ENCODE measurements at places on chromosomes 2 and 18.

GRCh38 chr2:188984065-188984491 lies 9.9 kb downstream of the COL3A1 start:
- DNase-seq: no peak

DNA sequence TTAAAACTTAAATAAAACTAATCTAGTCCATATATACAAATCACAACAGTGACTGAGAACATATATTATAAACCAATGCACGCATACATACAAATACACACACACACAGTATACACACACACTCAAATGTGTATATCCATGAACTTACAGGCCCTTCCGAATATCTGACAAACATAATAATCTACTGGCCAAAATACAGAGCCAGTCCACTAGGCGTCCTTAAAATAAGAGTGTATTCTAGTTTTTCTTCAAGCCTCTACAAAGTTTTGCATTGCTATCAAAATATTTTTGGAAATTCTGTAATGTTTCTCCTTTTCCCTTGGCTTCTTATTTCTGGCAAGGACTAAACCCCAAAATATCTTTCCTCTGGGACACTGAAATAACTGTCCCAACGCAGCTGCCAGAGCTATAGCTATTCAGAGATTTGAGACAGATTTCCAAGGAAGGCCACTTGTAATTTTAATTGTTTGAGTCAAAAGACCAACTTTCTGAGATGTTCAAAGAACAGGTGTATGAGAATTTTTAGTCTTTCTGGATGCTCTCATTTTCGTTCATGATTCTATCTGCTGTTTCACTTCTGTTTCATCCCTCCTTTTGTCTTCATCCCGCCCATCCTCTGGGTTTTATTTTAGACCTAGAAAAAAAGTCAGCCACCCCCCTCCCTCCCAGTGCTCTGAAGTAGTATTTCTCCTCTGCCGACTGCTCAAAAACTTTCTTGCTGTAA lies 24.1 kb upstream of the SP3 start:
- no peak for DNase-seq

DNA sequence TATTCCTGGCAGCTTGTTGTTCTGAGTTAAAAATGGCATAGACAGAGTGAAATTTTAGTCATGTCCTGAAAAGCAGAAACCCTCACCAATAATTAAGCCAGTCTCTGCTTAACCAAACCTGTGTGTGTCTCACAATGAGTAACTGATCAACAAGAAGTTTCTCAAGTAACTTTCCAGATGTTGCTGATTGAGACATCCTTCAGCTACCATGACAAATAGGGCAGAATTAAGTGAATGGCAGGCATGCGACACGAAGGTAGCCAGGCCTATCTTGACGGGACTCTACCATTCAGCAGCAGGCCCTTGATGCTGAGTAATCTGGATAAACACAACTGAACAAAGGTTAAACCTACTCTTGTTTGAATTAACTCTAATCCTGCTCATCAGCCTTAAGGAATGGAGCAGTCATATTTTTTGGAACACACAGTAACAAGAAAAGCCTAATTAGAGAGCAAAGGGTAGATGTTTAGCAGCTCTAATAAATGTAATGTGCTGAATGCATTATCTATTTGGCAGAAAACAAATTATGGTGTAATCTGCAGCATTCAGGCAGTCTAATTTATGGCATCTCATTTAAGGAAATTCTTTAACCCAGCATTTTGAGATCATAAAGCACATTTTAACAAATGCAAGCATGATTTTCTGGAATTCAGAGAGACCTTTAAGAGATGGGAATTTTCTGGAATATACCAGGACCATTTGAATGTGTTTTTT lies 159.5 kb upstream of the EPHA4 start:
- DNase-seq: no peak

DNA sequence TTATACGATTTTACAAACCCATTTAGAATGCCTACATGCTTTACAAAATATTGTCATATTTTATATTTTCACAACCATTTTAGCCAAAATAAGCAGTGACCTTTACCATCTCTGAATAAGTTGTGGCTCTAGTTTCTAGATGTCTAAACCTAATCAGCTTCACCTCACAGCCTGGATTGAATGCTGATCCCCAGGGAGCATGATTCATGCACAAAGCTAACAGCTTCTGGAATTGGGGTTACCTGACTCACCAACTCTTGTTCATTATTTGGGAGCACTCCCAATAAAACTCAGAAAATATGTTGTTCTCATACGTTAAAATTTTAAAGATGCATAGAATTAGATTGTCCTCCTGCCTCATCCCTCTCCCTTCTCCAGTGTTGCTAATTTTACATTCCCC lies 611.7 kb upstream of the NETO1 start:
- no peak for DNase-seq

DNA sequence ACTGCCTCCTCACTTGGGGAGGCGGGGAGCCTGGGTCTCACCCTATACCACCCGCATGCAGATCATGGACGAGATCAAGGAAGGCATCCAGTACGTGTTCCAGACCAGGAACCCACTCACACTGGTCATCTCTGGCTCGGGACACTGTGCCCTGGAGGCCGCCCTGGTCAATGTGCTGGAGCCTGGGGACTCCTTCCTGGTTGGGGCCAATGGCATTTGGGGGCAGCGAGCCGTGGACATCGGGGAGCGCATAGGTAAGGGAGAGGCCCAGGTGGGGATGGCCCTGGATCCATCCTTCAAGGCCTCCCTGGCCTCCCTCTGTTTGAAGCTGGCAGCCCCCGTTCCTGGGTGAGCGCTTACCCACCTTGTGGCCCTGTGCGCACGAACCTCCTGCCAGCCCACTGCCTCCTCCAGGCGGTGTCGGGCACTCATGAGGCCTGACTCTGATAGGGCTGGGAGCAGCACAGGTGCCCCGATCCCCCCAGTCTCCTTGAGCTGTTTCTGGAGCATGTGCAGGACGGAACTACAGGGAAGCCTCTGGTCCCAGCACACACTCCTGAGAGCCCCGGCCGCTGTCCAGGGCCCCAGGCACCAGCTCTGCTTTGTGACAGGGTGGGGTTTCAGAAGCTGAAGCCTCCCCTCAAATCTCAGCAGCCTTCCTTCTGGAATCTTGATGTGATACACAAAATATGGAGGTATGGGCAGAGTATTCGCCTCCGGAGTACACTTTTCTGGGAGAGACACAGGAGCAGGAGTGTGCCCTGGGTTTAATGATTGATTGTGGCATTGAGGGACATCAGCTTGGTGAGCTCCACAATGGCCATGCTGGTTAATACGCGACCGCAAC lies 708 bp downstream of the AGXT start:
- no peak for DNase-seq

DNA sequence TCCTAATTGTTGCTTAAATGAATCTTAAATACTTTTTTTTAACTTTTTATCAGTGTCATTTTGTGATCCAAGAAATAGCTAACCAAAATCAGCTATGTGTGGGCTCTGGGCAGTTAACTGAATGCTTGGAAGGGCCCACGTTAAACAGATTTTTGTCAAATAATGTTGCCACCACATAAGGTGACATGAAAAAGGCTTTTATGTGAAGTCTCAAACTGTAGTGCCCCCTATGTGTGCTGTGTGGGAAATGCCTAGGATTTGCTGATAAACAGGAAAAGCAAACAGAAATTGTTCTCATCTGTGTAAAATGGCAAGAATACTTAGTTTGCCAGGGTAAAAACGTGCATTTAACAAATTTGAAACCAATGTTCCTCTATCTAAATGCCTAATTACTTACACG lies 242.2 kb downstream of the ZNF516 start:
- no peak for DNase-seq

GRCh38 chr18:74499633-74500032 lies 3.5 kb downstream of the CNDP2 start:
- no peak for DNase-seq

GRCh38 chr2:101893681-101894381 lies 97.9 kb upstream of the IL1R2 start:
- DNase-seq: no peak

- no peak for DNase-seq
These were observed 1.4 kb upstream of the SLC23A3 start for GRCh38 chr2:219171231-219171651.

GRCh38 chr2:162372818-162373217 lies 28.9 kb downstream of the GCA start:
- DNase-seq: no peak

GRCh38 chr18:70044632-70045031 lies 97.0 kb upstream of the CD226 start:
- no peak for DNase-seq

DNA sequence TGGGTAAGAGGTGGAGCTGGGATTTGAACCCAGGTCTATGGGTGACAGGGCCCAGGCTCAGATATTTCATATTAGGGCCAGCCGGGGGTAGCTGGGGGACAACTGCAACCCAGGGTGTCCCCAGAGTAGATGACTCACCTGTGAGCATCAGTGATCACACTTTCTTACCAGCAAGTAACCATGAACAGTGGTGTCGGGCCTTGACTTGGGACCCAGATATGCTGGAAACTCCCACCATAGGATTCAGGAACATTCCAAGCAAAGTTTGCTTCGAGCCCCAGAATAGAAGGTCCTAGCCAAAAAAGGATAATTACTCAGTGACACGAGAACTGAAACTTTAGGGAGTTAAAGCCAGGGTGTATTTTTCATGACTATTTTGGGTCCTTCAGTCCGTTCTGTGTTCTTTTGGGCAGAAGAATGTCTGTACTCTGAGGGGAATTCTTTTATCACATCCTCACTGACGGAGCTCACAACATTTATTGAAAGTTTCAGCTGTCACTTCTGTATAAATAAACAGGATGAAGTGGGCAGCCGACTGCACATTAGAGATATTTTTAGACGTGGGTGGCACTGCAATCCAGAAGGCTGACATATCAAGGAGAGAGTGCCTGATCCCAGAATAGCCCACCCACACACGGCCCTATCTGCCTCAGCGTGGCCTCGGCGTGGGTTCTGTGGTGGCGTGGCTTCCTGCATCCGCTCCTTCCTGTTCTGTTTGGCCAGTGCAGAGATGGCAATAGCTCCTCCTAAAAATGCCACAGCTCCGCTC lies 45.6 kb downstream of the RAMP1 start:
- no peak for DNase-seq

DNA sequence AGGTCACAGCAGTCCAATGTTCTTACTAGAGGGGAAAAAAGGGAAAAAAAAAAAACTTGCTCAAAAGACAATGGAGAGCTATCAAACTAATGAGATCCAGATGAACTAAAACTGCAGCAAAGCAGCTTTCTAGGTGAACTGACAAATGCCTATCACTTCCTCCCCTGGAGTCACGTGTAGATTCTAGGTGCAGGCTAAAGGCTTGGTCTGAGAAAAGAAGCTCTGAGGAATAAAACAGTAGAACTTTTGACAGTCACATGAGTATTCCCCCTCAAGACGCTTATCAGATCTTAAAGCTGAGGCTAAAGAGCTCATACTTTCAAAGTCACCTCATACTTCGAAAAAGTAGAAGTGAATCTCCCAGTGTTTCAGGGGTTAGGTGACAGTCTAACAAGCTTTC lies 42.3 kb downstream of the SMAD2 start:
- DNase-seq: no peak

GRCh38 chr18:58172031-58172430 lies 128.0 kb downstream of the NEDD4L start:
- no peak for DNase-seq

DNA sequence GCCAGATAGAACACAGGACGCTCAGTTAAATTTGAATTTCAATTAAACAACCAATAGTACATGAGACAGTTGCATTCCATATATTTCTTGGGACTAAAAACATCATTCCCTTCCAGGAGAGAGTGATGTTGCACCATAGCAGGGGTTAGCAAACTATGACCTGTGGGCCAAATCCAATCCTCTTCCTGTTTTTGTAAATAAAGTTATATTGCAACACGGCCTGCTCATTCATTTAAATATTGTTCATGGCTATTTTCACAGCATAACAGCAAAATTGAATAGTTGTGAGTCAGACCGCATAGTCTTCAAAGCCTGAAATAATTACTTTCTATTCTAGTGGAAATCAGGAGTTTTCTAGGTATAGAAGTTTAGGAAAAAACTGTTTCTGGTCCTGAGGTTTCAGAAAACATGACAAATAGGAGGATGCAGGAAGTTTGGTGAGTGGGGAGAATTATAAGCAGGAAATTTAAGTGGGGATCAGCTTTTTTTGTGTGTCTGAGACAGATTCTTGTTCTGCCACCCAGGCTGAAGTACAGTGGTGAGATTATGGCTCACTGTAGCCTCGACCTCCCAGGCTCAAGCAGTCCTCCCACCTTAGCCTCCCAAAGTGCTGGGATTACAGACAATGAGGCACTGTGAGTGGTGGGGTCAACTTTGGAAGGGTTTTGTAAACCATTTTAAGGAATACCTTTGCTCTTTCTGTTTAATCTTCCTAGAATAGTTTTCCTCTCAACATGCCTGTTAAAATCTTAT lies 131.5 kb downstream of the SOCS6 start:
- no peak for DNase-seq

DNA sequence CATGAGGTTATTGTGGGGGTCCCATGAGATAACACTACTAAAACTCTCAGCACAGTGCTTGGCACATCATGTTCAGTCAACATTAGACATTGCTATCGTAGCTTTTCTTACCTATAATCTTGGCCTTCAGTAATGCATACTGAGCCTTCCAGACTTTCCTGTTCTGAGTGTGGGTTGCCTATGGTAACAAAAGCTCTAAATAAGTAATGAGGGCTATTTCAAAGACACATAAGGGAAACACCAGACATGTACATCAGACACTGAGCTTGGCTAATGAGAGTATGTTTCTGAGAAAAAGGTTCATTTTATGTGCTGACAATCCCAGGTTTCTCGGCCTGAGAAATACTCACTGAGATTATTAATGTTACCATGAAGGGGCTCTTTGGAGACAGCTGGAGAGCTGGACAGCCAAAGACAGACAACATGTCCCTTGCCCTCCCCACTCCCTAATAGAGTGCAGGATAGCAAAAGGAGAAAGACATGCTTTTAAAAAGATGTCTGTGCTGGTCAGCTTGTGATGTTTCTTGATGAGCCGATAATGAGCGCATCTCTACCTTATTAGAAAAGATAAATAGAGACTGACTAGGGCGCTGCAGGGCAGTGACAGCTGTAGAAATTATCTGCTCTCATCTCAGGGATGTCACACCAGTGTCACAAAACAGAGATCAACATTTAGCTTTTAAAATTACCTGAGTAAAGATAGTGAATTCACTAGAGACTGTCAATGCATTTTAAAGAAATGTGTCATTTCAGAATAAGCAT lies 25.4 kb downstream of the POLE4 start:
- DNase-seq: no peak

- DNase-seq: no peak
These were observed 87.8 kb upstream of the ASB18 start for GRCh38 chr2:236351966-236352525.

DNA sequence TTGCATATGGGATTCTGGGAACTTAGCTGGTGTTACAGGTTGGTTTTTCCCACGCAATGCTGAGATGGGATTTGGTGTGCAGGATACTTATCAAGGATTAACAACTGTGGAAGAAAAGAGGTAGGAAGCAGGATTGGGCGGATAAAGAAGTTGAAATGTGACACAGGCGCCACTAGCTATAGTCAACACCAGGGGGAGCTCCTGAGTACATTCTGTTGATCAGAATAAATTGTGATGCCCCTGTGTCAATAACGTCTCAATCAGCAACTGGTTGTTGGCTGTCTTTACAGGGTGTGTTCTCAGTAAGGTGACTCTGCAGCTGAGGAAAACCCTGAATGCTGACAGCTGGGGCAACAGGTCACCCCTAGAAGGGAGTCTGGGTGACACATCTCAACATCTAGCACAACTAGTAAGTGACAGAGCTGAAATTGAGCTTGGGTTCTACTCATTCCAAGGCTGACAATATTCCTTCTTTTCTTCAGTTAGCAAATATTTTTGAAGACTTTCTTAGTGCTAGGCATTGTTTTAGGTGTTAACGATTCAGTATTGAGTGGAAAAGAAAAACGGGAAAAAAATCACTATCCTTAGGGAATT lies 143.0 kb downstream of the ARL6IP6 start:
- DNase-seq: no peak

- no peak for DNase-seq
These were observed 242.3 kb upstream of the PXDN start for GRCh38 chr2:1986598-1986997.
